Activated T-helper 1 cell treated with Interleukin-2 at 50 U/mL for 16 hours (primary cell): ENCODE measurements at places on chromosomes 2 and 18.

GRCh38 chr2:221335219-221335752 lies 236.8 kb downstream of the EPHA4 start:
- DNase-seq = no peak

DNA sequence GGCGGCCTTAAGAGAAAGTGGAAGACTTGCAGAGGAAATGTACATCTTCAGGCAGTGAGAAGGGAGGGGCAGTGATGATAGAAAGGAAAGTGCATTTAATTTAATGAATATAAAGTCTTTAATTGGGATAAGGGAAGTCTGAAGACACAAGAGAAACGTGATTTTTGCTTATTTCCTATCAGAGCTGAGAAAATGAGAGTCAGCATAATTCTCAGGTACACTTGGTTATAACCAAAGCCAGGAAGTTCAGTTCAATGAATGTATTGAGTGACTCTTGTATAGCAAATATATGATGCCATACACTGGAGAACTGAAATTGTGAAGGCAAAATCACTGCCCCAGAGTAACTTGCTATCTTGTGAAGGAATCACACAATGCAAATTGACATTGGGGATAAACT lies 256.3 kb downstream of the LRRTM1 start:
- DNase-seq = no peak

- no peak for DNase-seq
These were observed 219.9 kb downstream of the SETBP1 start for GRCh38 chr18:44900627-44901026.

DNA sequence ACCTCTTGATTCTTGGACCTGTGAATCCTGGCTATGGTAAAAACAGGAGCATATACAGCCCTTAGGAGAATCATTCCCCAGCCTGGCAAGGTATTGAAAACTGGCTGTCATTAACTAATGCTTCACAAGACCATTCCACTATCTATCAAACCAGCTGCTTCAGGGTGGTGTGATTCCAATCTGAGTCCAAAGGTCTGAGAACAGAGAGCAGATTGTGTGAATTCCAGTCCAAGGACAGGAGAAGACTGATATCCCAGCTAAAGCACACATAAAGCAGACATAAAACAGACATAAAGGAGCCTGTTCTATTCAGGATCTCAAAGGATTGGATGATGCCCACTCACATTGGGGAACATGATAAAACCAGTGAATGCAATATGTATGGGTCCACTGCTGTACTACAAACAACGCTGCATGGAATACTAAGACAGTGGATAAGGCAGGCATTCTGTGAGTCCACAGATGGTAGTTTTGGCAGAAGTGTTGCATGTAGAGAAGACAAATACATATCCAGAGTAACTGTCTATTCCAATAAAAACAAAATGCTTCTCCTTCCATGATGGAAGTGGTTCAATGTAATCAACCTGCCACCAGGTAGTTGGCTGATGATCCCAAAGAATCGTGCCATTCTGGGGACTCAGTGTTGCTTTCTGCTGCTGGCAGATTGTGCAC lies 363.9 kb downstream of the KCNJ3 start:
- no peak for DNase-seq

DNA sequence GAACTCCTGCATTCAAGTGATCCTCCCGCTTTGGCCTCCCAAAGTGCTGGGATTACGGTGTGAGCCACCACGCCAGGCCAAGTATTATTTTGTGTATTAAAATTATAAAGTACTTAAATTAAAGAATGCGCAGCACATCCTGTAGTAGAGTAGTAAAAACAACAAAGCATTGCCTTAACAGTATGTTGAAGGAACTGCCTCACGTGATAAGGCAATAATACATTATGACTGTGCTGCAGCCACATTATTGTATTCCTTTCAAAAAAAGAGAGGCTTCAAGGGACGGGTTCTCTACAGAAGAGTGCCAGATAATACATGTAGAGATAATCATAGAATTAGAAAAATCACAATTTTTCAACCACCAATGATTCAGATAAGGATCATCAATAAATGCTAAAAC lies 33.7 kb downstream of the C2orf76 start:
- DNase-seq = no peak

- no peak for DNase-seq
These were observed 261.0 kb downstream of the ARHGAP15 start for GRCh38 chr2:143390171-143390570.

GRCh38 chr2:120583121-120583520 lies 152.5 kb upstream of the GLI2 start:
- no peak for DNase-seq

DNA sequence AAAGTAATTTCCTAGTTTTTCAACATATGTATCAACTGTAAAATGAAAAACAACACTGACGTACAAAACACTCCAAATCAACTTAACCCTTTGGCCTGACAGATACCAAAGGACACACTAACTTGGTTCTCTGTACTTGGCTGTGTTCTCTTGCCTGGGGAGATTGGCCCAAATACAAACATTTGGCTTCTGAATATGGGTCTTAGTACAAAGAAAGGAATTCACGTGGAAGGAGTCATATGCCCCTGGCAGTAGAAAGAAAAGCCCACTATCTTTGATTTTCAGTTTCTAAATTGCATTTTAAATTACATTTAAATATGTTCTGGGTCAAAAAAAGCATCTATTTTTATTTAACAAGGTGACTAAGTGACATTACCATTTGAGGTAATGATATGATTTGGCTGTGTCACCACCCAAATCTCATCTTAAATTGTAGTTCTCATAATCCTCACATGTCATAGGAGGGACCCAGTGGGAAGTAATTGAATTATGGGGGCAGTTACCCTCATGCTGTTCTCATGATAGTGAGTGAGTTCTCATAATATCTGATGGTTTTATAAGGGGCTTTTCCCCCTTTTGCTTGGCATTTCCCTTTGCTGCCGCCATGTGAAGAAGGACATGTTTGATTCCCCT lies 153.6 kb upstream of the CCDC195 start:
- DNase-seq = no peak

- no peak for DNase-seq
These were observed 30.3 kb downstream of the SPOPL start for GRCh38 chr2:138531913-138532312.

- no peak for DNase-seq
These were observed 233.6 kb upstream of the NRXN1 start for GRCh38 chr2:51265539-51265938.

- DNase-seq = no peak
These were observed 196.1 kb downstream of the AGPS start for GRCh38 chr2:177588671-177589070.

GRCh38 chr2:236943068-236943467 lies 142.6 kb upstream of the COPS8 start:
- no peak for DNase-seq

- DNase-seq = no peak
These were observed 147.7 kb downstream of the PPP1R1C start for GRCh38 chr2:182133195-182133891.

DNA sequence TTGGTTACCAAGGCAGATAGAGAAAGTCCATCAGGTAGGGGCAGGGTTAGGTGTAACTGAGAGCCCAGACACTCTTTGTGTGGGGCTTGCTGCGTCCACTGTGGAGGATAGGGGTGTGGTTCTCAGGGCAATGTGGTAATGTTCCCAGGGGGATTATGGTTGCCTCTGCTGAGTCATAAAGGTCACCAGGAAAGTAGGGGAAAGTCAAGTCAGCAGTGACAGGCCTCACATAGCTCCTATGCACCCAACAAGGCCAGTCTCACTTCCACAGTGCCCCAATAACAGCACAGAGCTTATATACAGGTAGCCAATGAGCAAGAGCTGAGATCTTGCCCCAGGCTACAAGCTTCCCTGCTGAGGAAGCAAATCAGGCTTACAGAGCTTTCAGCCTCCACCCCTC lies 1438.0 kb upstream of the ZEB2 start:
- DNase-seq = no peak

GRCh38 chr2:66496670-66497420 lies 61.9 kb downstream of the MEIS1 start:
- DNase-seq = no peak

DNA sequence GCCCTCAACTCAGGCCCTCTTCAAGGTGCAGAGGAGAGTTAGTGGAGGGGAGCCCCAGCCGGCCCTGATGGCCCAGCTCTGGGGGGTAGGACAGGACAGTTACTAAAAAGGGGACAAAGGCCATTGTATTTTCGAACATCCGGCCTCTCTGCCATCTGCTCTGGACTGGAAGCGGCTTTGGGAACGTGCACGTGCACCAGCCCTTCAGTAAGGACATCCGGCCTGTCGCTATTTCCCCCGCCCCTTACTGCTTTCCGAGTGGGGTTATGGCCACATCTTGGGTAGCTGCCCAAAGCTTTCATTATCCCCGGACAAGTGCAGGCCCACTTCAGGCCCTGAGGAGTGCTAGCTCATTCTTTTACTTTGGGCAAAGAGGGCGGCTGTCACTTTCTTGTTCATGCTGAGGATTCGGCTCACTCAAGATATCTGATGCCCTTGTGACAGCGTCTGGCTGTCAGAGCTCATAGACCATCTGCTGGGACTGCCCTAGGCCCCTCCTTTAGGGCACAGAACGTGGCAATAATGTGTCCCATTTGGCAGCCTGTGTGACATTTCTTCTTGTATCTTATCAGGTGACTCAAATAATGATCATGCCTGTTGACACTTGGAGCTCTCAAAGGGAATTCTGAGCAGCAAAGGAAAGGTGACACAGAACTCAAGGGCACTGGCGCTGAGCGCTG lies 17.5 kb downstream of the SLC4A3 start:
- DNase-seq = no peak

DNA sequence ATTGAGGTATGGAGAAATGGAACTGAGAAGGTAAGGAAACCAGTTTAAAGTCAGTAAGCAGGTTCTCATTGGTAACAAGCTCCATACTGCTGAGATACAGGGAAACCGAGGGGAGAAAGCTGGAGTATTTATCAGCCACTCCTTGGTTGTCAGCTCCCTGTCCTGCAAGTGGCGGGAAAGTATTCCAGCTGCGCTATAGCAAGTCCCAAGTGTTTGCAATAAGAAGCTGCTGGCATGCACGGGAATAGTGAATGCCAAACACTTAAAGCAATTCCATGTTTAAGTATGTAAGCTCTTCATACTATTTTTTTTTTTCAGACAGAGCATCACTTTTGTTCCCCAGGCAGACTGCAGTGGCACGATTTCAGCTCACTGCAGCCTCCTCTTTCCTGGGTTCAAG lies 1601.1 kb downstream of the SUCLG1 start:
- no peak for DNase-seq

DNA sequence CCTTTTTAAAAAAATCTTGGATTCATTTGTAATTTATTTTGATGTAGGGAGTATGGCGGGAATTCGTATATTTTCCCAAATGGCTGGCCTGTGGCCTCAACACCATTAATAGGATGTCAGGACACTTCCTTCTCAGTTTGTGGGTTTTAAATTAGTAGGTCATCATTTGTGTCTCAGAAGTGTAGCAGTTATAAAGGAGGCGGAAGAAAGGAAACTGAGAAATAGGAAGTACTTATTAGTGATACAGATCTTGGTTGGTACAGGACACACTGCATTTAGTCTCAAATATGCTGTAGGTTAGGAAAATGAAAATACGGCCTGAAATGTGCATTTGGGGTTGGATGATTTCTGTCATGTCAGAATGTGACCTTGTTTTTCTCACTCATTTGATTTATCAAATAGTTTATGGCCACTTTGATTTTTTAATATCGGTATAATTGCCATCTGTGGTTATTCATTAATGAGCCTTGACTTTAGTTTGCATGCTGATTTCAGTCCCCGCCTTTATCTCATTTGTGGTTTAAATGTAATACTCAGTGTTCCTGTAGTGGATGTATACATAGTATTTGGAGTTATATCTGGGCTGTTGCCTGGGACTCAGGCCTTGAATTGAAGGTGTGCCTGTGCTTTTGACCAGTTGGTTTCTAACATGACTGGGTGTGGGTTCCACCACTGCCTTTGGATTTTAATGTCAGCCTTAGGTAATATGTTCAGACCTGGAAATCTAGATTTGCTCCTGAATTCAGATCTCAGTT lies 31.4 kb downstream of the ZCCHC2 start:
- DNase-seq = no peak

GRCh38 chr2:211930331-211930730 lies 608.3 kb downstream of the ERBB4 start:
- no peak for DNase-seq

- no peak for DNase-seq
These were observed 355.1 kb downstream of the EN1 start for GRCh38 chr2:118492335-118492734.

GRCh38 chr2:37976411-37976810 lies 51.3 kb downstream of the RMDN2 start:
- DNase-seq = no peak

DNA sequence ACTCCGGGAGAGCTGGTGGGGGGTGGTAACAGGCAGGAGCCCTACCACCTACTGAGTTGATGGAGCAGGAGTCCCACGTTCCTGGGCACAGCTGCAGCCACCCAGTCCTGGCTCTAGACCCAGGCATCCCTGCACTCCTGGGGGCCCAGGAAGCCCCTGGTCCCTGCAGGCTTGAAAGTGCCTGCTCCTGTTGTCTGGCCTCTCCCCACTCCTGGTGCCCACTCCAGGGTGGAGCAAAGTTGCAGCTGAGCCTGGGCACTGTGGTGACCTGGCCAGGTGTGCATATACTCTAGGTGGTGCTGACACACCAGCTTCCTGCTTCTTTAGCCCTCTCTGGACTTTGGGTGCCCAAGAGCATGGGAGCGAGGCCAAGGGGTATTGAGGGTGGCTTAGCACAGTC lies 119.0 kb upstream of the SLC38A11 start:
- DNase-seq = no peak

DNA sequence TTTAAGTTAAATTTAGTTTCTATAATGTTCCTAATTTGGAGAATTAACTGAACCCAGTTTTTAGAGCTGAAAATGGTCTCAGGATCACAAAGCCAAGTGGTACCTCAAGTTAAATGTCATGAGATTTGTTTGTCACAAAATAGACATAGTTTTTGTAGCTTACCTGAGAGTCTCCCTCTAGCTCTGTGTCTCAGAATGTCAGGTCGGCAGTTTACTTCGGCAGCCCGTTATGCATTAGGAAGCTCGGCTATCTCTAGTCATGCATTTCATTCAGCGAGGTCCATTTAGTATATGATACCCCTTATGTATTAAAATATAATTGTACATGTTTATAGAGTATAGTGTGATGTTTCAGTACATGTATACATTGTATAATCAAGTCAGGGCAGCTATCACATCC lies 155.6 kb downstream of the EML6 start:
- no peak for DNase-seq

DNA sequence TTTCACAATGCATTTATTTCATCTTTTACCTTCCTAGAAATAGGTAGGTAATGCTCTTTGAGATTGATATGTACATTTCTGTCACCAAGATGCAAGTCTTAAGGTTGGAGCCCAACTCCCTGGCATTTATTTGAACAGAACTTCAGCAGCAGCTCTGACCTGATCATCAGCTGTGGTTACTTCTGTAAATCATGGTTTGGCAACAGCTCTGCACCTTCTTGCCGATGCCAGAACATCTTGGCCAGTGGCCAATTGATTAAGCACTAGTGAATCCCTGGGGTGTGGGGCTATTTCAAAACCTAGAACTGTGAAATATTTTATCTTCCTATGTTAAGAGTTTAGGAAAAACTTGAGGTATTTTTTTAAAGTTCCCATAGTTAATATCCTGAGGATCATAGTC lies 124.8 kb upstream of the NYAP2 start:
- no peak for DNase-seq

GRCh38 chr2:158189526-158189925 lies 87.8 kb downstream of the UPP2 start:
- no peak for DNase-seq

- no peak for DNase-seq
These were observed 462.4 kb upstream of the MYT1L start for GRCh38 chr2:2793514-2793913.
